ENCODE measurements at places on chromosomes 3 and 15. TPM values are rescaled to one million over a fixed set of nuclear protein-coding genes. Genes with fewer than 3 reads are reported as not detected.

The KIF15 gene
- total RNA-seq, result 36.2 TPM

The HDAC11 gene
- 1.6 TPM for total RNA-seq

GRCh38 chr3:159443266-159443665 lies 545.4 kb upstream of the IL12A start:
- DNase-seq, result no peak

The UPK1B gene
- not detected for total RNA-seq
